Glomerular endothelial cell (primary cell): ENCODE measurements at places on chromosomes 6 and 20.

DNA sequence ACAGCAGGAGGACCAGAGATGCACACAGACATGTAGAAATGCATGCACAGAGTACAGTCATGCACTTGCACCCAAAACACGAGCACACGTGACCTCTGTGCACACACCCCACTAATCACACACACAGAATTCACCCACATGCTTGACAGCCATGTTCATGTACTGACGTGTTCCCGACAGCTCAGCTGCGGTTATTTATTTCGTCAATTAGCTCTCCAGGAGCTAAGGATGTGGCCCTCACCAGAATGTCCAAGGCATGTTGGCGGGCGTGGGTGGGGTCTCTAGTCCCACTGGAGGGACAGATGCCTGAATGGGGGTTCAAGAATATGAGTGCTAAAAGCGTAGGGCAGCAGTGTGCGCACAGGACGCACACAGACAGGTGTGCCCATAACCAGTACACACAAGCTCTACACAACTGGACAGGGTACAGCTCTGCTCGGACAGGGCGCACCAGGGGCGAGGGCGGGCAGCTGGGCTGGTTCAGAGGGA, 571 bp upstream of the PRPF6 start:
- DNase-seq: no peak

DNA sequence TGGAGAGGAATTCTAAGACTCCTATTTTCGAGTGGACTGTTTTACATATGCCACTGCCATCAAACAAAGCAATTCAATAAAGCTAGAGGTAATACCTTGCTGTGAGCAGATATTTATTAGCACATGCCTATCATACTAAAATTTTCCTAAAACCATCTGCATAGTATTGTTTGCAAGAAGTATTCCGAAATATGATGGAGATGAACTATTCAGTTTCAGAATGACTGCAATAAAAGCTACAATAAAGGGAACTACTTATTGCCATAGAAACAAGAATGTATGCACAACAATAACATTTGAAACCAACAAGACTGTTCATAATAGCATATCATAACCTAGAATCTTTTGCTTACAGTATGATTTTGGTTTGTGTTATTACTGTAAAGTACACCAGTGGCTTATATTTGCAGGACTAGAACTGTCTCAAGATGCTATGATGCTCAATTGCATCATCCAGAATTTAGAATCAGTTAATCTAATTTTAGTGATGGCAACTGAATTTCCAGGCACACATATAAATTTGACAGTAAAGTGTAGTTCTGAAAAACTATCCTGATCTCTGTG, 144.3 kb downstream of the GRIK2 start:
- no peak for DNase-seq

- no peak for DNase-seq
Measured at GRCh38 chr20:47925593-47925992, 140.3 kb upstream of the SULF2 start.

DNA sequence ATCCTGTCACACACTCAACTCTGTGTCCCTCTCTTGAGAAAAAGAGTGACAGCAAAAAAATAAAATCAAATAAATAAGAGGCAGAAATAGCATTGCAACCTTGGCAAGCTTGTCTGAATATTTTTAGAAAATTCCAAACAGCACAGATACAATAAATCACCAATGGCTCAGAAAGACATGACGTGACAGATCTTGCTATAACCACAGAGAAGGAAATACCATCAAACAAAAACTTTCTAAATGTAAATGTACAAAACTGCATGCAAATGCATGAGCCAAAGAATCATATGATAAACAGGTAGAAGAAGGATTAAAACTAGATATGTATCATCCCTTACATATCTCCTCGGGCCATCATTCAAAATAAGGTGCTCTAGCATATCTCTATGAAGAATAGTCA, 549.2 kb upstream of the NOX3 start:
- DNase-seq: no peak

- no peak for DNase-seq
Measured at GRCh38 chr20:59933296-59933848, at the start of gene SYCP2. SYCP2 (minus strand) TSS chr20:59933637; CDS start chr20:59922413, 11,224 bp downstream.

DNA sequence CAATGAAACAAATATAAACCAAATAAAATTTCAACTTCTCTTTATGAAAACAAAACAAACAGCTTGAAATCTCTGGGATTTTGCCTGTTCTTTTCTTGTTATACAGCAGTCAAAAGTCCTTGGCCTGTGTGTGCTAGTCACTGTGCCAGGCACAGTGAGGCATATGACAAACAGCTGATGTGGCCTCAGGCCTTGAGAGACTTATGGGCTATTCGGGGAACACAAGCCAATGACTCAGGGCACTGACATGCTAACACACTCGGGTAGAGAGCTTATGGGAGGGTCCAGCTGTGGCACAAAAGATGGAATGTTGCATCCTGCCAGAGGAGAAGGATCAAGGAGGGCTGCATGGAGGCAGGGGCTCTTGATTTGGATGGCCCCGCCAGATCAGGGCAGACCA, 95.4 kb upstream of the NKX2-2 start:
- no peak for DNase-seq

GRCh38 chr6:219641-220198, 72.6 kb upstream of the DUSP22 start:
- no peak for DNase-seq

DNA sequence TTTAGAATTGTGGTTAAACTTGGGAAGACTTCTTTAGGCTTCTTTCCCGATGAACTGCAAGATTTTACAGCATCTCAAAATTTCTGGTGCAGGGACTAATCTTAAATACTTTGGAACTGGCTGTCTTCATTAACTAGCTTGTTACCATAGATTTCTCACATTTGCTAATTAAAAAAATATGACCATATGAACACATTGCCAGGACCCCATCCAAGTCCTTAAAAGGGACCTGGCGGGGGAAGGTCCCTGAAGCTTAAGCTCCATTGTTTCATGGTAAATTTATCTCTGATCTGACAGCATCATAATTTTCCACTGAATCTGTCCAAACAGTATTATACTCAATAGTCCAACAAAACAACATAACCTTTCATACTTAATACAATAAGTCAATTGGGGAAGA, 517.8 kb upstream of the FLRT3 start:
- no peak for DNase-seq

DNA sequence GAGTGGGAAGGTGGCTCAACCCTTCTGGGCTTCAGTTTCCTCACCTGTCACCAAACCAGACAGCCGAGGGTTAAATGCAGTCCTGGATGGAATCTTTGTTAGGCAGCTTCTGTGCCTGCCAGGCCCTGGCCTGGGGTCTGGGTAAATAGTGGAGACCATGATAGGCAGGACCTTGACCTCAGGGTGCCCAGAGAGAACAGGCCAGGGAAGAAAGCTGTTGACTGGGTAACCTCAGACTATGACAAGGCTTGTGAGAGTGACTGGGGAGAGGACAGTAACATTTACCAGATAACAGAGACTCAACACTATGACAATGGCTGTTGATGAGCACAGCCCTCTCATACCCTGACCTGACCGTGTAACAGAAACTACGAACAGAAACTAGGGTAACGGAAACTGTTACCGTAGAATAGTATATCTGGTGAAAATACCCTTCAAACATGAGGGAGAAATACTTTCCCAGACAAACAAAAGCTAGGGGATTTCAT, 218.3 kb downstream of the PREX1 start:
- DNase-seq: no peak

GRCh38 chr20:21272279-21272678, 30.9 kb upstream of the XRN2 start:
- no peak for DNase-seq

GRCh38 chr6:101722991-101723579, 329.6 kb downstream of the GRIK2 start:
- no peak for DNase-seq

GRCh38 chr6:47366335-47366890, 56.7 kb upstream of the TNFRSF21 start:
- no peak for DNase-seq

GRCh38 chr6:96832780-96833179, 4.5 kb downstream of the GPR63 start:
- DNase-seq: no peak

- no peak for DNase-seq
Measured at GRCh38 chr6:136783495-136784270, 8.6 kb downstream of the MAP3K5 start.

GRCh38 chr6:48111575-48111974, 578 bp upstream of the PTCHD4 start:
- DNase-seq: no peak

DNA sequence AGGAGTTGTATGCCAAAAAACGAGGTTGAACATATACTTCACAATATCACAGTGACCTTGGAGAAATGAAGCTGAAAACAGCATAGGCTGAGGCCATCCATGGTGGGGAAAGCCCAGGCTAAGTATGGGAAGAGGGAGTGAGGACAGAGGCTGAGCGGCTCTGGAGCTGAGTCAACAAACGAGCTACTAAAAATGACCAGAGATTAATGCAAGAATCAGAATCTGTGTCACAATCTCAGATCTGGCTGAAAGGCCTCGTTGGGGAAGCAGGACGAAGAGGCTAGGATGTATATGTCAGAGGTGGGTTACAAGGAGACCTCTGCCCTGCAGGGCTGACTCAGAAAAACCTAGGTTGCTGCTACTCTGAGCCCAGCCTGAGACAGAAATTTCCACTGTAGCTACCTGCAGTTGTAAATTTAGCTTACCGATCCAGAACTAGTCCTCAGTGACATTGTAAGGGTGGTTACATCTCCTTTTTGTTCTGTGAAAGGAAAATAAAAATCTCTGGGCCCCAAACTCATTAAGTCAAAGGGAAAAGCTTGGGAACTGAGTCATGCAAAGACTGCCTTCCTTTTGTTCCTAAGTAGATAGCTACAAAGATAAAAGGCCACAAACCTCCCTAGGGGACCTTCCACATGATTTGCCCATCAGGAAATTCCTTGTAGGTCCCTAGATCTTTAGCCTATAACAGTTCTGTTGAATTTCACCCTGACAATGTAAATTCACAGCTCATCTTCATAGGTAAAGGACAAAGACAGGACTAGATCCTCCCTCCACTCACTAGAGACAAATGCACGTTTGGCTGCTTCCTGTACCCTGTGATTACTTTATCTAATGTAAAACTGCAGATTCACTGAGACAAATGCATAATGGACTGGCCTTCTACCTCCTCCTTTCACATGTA, 8.5 kb upstream of the TUBB2A start:
- DNase-seq: peak; percentile 47

DNA sequence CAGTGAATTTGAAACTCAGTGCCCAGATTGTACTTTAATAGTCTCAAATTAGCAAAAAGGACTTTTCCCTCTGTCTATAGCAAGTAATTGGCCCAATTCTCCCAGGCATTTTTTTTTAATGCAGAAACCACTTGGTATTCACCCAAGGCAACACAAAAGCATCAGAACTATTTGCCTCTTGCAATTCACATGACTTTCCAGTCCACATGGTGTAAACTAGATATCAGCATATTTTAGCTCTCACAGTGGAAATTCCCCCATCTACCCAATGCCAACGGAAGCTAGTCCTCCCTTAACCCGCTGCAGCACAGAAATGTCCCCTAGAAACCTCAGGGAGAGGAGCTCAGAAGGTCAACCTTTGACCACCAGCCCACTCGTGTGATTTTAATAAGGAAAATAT, 103.4 kb upstream of the CDYL start:
- DNase-seq: no peak

DNA sequence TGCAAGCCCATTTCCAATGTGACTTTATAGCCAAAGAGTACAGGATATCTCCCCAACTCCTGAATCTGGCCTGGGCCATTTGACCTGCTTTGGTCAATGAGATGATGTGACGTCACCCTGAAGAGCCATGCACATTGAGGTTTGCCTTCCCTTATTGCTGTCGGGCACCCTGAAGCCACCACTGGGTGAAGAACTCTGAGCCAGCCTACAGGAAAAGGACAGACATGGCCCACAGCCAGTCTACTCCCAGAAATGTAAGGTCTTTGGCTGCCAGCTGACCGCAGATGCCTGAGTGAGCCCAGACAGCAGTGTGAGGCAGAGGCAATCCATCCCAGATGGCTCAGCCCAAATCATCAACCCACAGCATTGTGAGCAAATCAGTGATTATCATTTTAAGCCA, 3.7 kb upstream of the SYNDIG1 start:
- DNase-seq: no peak

- DNase-seq: no peak
Measured at GRCh38 chr20:3876676-3877075, 12.5 kb upstream of the PANK2 start.

DNA sequence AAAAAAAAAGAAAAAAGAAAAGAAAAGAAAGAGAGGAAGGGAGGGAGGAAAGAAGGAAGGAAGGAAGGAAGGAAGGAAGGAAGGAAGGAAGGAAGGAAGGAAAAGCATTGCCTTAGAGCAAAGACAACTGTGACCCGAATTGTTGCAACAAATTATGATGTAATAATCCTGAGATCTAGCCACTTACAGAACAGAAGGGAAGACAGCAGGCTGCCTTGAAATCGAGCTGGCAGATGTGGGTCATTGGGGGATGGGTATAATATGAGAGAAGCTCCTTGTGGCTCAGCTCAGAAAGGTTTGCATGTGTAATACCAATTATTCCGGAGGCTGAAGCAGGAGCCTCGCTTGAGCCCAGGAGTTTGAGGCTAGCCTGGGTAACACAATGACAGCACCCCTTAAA, 208.1 kb upstream of the PROKR2 start:
- DNase-seq: no peak

DNA sequence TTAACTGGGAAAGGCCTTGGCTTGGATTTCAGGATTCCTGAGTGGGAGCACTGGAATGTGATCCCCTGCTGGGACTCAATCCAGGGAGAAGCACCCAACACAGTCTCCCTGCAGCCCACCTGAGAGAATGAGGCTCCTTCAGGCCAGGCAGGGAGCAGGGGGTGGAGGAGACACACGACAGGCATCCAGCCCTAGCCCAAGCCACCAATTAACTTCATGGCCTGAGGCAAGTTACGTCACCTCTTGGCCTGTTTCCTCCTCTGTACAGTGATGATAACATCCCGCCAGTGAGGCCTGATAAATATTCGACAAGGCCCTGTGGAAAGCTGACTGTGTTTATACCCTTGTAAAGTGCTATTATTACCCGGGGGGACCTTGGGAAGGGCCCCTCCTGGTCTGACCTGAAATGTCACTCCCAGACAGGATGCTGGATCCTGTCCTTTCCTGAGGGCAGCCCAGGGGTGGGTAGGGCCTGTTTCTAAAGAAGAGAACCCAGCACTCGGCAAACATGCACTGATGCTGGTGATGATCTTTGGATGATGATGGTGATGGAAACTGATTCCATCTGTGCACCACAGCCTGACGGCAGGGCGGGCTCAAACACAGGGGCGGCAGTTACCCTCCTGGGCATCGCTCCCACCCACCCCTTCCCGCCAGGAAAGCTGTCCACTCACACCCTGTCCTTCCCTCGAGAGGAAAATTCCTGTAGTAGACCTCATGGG, 12.4 kb downstream of the FRS3 start:
- DNase-seq: no peak
